ENCODE measurements at places on chromosomes 3 and 15.

GRCh38 chr3:113354307-113354706 is 87.0 kb downstream of the CFAP44 start:
- DNase-seq: no peak

DNA sequence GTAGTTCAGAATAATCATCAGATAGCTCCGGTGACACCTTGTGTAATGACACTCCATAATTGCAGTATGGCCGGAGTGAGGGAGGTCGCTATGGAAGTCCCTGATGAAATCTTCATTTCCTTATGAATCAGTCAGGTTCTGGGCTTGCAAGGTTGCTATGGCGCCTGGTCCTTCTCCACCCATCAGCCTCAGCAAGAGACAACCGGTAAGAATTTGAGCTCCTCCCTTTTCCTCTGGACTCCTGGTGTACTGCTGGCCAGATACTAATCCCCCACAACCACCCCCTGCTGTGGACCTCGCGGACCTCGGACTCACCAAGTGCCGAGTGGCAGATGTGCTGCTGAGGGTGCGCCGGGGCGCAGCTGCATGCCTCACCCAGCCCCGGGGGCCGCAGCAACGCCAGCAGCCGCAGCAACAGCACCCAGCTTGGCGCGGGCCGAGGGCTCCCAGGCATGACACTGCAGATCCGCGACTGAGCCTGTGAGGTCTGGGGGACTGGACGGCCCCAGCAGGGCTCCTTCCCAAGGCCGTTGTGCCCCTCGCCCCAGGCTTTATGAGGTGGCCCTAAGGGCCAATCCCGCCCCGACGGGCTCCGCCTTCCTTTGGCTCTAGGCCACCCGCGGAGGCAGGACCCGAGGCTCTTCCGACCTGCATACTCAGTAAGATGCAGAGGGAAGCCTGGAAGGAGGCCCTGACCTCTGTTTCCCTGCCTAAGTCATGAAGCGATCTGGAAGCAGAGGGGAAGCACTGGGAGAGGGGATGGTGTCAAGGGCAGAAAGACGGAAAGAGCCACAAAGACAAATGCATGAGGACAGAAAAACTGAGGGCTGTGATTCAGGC is at the start of gene TIMP4:
Gene TIMP4 (minus strand): TSS at position 526 of the 840 bp plus-strand sequence. CDS start 72 bp downstream, at position 454.
- DNase-seq: no peak

GRCh38 chr3:112096176-112096575 is 10.0 kb downstream of the C3orf52 start:
- DNase-seq: no peak

DNA sequence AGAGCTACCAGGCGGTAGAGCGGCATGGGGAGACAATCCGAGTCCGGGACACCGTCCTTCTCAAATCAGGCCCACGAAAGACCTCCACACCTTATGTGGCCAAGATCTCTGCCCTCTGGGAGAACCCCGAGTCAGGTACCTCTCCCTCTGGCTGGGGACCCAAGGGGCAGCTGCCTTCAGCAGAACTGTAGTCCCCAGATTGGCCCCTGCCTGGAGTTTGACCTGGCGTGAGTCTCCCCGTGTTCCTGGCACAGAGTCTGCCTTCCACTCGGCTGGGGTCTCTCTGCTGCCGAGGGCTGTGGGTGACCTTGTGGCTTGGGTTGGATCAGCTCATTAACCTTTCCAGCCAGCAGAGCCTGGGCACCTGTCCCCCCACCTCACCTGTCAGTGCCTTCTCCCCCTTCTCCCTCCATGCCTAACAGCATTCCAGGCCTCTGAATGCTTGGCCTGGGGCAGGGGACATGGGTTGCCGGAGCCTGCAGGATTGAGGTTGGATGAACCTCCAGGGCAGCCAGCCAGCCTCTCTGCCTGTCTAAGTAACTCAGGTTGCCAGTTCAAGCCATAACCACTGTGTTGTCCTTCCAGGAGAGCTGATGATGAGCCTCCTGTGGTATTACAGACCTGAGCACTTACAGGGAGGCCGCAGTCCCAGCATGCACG is 6.8 kb upstream of the CHST14 start:
- no peak for DNase-seq

- DNase-seq: no peak
Measured at GRCh38 chr3:67551361-67552016, 102.9 kb downstream of the SUCLG2 start.

- no peak for DNase-seq
Measured at GRCh38 chr15:50055332-50055731, 63.7 kb downstream of the ATP8B4 start.
